Stimulated activated CD8-positive, alpha-beta memory T cell treated with anti-CD3 and anti-CD28 coated beads, Interleukin-15, amount 100 ng/mL, for 4 hours (primary cell): ENCODE measurements at places on chromosomes 3 and 15.

DNA sequence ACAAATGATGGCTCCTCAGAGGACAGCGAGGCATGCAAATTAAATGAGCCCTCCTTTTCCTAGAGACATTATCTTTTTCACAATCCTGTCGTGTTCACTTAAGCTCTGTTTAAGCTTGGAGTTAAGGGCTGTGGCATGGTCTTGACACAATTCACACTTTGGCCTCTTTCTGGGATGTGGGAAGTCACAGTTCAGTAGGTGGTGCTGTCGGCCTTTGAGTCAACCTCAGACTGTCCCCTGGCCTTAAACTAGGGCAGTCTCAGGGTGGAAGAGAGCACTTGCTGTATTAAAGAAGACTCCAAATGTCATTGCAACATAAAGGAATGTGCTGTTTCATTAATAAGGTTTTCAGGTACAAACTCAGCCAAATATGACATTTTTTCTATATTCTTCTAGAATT is 351.0 kb downstream of the MCTP2 start:
- no peak for DNase-seq

DNA sequence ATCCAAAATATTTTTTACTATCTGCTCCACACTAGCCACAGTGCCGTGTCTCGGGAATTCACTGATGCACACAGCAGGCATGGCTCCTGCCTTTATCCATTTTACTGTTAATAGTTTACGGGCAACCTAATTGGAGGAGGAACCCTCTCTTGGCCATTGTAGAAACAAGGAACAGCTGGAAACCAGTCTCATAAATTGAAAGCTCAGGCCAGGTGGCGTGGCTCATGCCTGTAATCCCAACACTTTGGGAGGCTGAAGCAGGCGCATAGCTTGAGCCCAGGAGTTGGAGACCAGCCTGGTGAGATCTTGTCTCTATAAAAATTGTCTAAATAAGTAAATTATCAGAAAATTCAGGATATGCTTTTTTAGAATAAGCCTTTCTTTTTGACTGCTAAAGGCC is 39.0 kb downstream of the IL5RA start:
- no peak for DNase-seq

GRCh38 chr3:195892105-195893043 is 16.0 kb downstream of the TNK2 start:
- DNase-seq, result no peak

GRCh38 chr3:473033-473800 is 276.7 kb downstream of the CHL1 start:
- DNase-seq, result no peak

DNA sequence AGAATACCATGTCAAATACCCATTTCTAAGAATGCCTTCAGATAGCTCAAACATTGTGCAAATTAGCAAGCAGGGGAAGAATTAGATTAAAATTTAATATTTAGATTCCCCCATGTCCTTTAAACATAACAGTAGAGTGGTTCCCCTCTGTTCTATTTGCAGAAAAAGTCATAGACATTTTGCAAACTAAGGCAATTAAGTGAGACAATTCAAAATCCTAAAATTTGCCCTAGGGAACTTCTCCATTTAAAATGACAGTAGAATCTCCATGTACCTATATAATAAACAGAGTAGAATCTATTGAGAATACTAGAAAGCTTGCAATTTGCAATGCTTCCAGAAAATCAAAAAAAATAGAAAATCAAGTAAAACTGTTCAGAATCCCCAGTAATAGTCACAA is 340.6 kb downstream of the TBL1XR1 start:
- no peak for DNase-seq

GRCh38 chr3:30289766-30290165 is 316.6 kb upstream of the TGFBR2 start:
- no peak for DNase-seq

- no peak for DNase-seq
These were observed 11.3 kb downstream of the PLA2G4D start for GRCh38 chr15:42082823-42083604.

DNA sequence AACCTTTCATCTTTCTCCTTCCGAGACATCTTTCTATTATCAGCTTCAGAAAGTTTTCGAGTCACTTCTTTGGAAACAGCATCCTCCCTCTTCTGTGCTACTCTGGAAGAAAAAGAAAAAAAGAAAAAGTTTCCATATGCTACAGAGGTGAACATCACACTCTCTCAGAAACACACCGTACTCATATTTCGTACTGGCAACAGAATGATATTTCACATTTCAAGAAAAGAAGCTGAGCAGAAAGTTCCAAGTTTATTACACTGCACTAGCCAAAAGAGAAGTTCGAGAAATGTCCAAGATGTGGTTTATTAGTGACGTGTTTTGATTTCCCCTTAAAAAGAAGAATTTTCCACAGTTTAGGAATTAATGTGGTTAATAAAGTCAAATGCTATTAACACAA is 6.0 kb downstream of the SSR3 start:
- no peak for DNase-seq

GRCh38 chr3:81497572-81498251 is 263.7 kb downstream of the GBE1 start:
- no peak for DNase-seq

- no peak for DNase-seq
These were observed 527.3 kb downstream of the SHQ1 start for GRCh38 chr3:72320955-72321303.

- DNase-seq, result no peak
These were observed 1.8 kb downstream of the UBE2E1 start for GRCh38 chr3:23807424-23808015.

GRCh38 chr3:187900993-187901755 is 155.9 kb upstream of the BCL6 start:
- DNase-seq, result no peak

DNA sequence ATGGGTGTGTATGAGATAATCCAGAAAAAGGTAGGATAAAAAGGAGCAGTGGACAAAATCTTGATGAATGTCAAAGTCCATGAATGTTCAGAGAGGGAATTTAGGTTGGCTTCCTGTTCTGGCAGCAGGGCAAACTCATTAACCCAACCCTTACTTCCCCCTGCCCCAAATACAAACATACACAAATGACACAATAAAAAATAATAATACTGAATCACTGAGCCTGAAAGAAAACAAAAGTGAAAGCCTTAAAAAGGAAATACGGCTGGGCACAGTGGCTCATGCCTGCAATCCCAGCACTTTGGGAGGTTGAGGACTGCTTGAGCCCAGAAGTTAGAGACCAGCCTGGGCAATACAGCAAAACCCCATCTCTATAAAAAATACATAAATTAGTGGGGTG is 62.9 kb downstream of the GPR176 start:
- DNase-seq, result no peak

- no peak for DNase-seq
These were observed 2.5 kb downstream of the PFN2 start for GRCh38 chr3:149968216-149968615.

- no peak for DNase-seq
These were observed 27.7 kb upstream of the VPS33B start for GRCh38 chr15:91050128-91050455.

GRCh38 chr3:80451393-80451792 is 683.6 kb upstream of the ROBO1 start:
- DNase-seq, result no peak

- no peak for DNase-seq
These were observed 50.6 kb upstream of the BNIP2 start for GRCh38 chr15:59739557-59740186.

DNA sequence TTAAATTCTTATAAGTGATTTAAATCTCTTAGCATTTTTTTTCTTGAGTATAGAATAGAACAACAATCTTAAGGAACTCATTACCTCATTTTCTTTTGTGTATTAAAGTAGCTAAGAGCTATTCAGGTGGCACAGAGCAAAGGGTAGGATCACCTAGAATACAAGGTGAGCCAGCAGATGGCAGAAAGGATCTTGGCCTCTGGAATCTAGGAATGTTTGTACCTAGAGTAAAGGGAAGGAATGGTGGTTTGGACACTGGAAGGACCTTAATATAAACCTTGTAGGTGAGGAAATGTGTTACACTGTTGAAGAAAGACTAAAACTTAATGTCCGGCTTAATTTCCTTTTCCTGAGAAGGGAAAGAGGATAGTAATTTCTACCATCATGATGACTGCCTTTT is 89.0 kb downstream of the GHSR start:
- no peak for DNase-seq

GRCh38 chr3:52574056-52574965 is 37.9 kb downstream of the UQCC5 start:
- no peak for DNase-seq

DNA sequence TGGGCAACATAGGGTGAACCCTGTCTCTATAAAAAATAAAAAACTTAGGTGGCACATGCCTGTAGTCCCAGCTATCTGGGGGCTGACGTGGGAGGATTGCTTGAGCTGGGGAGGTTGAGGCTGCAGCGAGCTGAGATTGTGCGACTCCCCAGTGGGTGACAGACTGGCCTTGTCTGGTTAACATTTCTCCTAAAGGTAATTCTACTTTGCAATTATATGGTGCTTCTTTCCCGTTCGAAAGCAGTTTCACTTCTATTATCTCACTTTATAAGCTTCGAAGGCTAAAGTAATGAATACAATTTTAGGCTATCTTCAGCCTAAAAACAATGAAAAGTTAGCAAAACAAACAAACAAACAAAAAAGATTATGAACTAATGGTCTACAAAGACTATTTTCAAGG is 35.3 kb downstream of the COMMD2 start:
- DNase-seq, result no peak

DNA sequence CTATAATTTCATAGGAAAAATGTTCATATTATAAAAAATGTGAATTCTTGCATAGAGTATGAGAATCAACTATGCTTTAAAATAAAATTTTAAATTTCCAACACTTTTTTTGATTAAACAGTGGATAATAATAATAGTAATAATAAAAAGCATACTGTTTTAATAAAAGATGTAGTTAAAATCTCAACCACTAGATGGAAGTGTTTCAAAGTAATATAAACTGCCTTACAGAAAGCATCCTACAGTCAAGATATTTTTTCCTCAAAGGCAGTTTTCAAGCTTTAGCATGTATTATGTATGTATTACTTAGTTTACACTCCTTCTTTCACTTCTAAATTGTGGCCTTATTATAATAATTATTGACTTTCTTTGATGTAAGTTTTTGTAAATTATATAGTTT is 217.5 kb downstream of the CHL1 start:
- no peak for DNase-seq

DNA sequence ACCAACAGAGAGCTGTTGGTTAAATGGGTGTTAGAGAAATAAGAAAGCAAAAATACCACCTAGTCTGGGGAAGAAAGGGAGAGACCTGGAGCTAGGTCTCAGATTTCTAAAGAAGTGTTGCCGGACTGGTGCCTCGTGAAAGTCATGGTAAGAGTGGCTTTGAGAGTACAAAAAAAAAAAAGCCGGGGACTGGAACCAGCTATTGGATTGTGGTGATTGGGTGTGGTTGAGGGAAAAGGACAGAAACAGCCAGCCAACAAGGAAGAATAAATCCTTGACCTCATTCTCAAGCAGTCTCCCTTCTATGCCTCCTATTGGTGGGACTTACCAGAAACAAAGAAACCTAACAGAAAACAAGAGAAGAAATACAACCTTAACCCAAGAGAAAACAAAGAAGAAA is 346.4 kb upstream of the KCNMB2 start:
- DNase-seq, result no peak

- DNase-seq, result no peak
These were observed 74.5 kb downstream of the MYLK start for GRCh38 chr3:123809597-123809996.

- no peak for DNase-seq
These were observed 37.0 kb upstream of the SCN10A start for GRCh38 chr3:38853011-38853410.

DNA sequence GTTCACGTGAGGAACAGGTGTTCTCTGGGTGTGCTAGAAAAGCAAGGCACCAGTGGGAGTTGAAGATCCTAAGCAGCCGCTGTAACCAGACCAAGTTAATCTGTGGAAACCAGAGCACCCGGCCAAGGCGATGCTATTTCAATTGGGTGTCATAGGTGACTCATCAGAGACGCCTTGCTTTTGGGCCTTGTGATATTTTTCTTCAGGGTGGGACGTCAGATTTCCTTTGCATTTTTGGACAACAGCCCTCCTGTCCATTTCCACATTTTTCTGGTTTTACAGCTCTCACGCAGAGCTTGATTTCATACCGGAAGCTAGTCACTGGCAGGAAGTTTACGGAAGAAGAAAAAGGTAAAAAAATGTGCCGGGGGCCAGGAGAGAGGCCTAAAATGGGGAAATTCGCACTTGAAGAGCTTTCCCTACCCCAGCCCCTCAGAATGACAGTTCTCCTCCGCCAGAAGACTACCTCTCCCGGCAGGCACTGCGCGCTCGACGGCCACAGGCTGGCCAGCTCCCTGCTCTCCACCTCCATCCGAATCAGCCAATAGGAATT is 471 bp upstream of the KBTBD8 start:
- no peak for DNase-seq

DNA sequence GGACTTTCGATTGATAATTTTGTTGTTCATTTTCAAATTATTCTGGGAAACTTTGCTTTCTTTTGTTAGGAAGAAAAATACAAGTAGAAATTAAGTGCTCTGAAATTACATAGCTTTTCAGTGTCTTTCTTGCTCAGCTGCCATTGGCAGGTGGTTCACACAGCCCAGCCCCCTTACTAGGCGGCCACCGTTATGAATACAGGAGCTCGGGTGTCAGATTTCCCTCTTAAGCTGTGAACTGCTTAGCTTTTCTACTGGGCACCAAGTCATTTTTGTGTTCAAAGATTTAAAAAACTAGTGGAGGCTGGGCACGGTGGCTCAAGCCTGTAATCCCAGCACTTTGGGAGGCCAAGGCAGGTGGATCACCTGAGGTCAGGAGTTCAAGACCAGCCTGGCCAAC is 55.2 kb downstream of the HMG20A start:
- DNase-seq, result no peak

DNA sequence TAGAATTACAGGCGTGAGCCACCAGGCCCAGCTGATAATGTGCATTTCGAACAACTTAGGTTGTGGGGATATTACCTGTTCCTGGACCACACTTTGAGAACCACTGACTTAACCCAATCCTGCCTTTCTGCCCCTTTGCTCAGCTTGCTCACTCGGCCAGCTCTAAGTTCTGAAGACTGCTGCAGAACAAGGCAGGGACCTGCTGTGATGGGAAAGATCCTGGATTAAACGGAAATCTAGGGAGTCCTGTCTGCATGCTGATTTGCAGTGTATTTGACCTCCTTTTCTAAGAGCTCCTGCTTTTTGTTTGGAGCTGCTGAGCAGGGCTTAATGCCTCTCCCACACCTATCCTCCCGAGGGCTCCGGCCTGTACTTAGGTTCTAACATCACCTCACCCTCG is 2.9 kb downstream of the LTK start:
- DNase-seq, result no peak

- peak; percentile 8 for DNase-seq
These were observed 183.5 kb upstream of the EOMES start for GRCh38 chr3:27905625-27906024.

- no peak for DNase-seq
These were observed 241.6 kb downstream of the GAP43 start for GRCh38 chr3:115864911-115865310.

GRCh38 chr3:160091441-160091840 is 102.8 kb downstream of the IL12A start:
- no peak for DNase-seq

DNA sequence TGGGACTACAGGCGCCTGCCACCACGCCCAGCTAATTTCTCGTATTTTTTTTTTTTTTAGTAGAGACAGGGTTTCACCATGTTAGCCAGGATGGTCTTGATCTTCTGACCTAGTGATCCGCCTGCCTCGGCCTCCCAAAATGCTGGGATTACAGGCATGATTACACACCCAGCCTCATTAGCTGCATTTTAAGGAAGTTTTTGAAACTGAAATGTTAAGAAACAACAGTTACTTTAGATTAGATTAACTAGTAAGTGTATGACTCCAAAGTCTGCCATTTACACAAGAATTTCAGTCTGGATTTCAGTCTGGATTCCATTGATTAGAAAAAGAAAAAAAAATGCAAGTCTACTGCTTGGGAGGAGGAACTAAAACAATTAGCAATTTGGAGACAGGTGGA is 24.5 kb upstream of the VPS39 start:
- DNase-seq, result no peak
